WTC11 (cell line): ENCODE measurements at places on chromosomes 11 and 22. TPM values are rescaled to one million over a fixed set of nuclear protein-coding genes. Genes with fewer than 3 reads are reported as not detected.

The ADSL gene
- 133 to 154 TPM (median 136 TPM) in 3 replicates for total RNA-seq

The MUC6 gene
- total RNA-seq, result 0.05 to 0.13 TPM (median 0.07 TPM) in 3 replicates

The FZD4 gene
- 7.7 to 9.8 TPM (median 9.2 TPM) in 3 replicates for total RNA-seq

GRCh38 chr22:45631140-45631840 is 40.3 kb upstream of the ATXN10 start:
- no peaks in the 10 kb centered on the region for H3K36me3 ChIP-seq
- DNase-seq, result peak; percentile 75
- H3K27ac ChIP-seq, result peak overlapping the region; percentile 74; the same call in 1 of the 2 replicates
- H3K4me1 ChIP-seq, result peaks cover 59% of the 10 kb centered on the region
- H3K4me3 ChIP-seq, result peak overlapping the region; percentile 33
- H3K27me3 ChIP-seq, result peaks cover 14% of the 10 kb centered on the region

- H3K4me1 ChIP-seq, result peaks cover 34% of the 10 kb centered on the region
- peak; percentile 76 for DNase-seq
- no peak overlapping the region for H3K27ac ChIP-seq
- no peak overlapping the region for H3K4me3 ChIP-seq
- H3K27me3 ChIP-seq, result peaks cover 55% of the 10 kb centered on the region
- H3K36me3 ChIP-seq, result no peaks in the 10 kb centered on the region
Observed at GRCh38 chr22:26172389-26172990, 3.2 kb downstream of the SEZ6L start.

GRCh38 chr22:37243402-37244113 is 511 bp downstream of the RAC2 start:
- H3K4me1 ChIP-seq, result peaks cover 20% of the 10 kb centered on the region
- peak overlapping the region; percentile 25; the same call in 1 of the 2 replicates for H3K4me3 ChIP-seq
- H3K36me3 ChIP-seq, result no peaks in the 10 kb centered on the region
- no peak overlapping the region for H3K27ac ChIP-seq

DNA sequence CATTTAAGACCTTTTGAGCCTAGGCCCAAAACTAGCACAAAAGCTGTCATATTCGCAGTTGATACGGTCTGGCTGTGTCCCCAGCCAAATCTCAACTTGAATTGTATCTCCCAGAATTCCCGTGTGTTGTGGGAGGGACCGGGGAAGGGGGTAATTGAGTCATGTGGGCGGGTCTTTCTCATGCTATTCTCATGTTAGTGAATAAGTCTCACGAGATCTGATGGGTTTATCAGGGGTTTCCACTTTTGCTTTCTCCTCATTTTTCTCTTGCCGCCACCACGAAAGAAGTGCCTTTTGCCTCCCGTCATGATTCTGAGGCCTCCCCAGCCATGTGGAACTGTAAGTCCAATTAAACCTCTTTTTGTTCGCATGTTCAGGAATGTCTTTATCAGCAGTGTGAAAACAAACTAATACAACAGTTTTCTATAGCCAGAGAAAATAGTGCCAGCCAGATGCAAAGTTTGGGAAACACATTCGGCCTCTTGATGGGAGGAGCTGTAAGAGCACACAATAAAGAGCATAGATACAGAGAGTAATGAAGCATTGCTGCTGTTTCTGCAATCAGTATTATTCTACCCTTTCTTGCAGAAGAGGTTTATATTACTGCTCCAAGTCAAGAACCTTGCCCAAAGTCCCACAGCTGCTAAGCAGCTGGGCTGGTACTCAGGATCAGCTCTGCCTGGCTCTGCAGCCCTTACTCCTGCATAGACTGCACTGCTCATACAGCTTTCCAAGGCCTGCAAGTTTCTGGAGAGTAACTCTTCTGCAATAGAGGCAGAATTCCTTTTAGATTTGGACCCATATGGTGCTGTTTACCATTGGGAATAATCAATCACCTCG is 2.0 kb upstream of the ZNF195 start:
- peaks cover 51% of the 10 kb centered on the region for H3K4me1 ChIP-seq
- peak overlapping the region; percentile 99 for H3K4me3 ChIP-seq
- H3K27ac ChIP-seq, result peak overlapping the region; percentile 96
- peaks cover 68% of the 10 kb centered on the region for H3K36me3 ChIP-seq
- no peaks in the 10 kb centered on the region; the same call in 1 of the 2 replicates for H3K27me3 ChIP-seq
- DNase-seq, result peak; percentile 67

GRCh38 chr22:46185283-46185682 is 35.0 kb downstream of the PPARA start:
- no peaks in the 10 kb centered on the region for H3K4me1 ChIP-seq
- peaks cover 34% of the 10 kb centered on the region for H3K36me3 ChIP-seq
- peaks cover 4% of the 10 kb centered on the region; the same call in 1 of the 2 replicates for H3K27me3 ChIP-seq
- DNase-seq, result no peak
- no peak overlapping the region for H3K27ac ChIP-seq

DNA sequence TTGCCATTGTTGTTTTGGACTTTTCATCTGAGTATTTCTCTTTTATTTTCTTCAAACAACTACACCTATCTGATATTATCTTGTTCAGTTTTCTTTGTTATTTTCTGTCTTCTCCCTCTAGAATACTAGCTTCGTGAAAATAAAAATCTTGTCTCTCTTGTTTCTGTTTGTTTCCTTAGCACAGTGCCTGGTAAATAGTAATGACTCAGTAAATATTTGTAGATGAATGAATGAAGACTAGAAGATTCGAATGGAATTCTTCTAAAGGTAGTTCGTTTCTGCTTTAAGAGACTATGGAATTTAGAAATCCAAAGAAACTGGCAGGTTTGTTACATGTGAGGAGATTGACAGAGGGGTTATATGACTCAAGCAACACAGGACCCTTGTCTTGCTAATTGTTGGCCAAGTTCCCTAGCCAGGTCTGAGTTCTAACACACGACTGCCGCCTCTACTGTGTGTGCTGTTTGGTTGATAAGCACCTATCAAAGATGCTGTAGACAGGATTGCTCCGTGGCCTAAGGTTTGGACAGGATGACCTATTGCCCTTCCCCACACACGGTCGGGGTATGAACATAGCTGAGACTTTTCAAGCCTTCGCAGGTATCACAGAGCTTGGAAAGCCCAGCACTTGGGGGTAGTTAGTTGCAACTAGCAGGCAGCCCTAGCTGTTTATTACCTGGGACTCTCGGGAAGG is 831 bp upstream of the TMEM135 start:
- DNase-seq, result peak; percentile 13
- H3K27ac ChIP-seq, result peak overlapping the region; percentile 61
- no peaks in the 10 kb centered on the region for H3K36me3 ChIP-seq
- no peaks in the 10 kb centered on the region for H3K27me3 ChIP-seq
- H3K4me1 ChIP-seq, result peaks cover 60% of the 10 kb centered on the region

- no peak overlapping the region for H3K27ac ChIP-seq
- H3K4me1 ChIP-seq, result peaks cover 9% of the 10 kb centered on the region
- peaks cover 10% of the 10 kb centered on the region; the same call in 1 of the 2 replicates for H3K27me3 ChIP-seq
- H3K36me3 ChIP-seq, result no peaks in the 10 kb centered on the region; the same call in 1 of the 2 replicates
- no peak for DNase-seq
Observed at GRCh38 chr22:19674129-19674928, 40.0 kb upstream of the SEPTIN5 start.

- no peak for DNase-seq
- H3K27me3 ChIP-seq, result peaks cover 67% of the 10 kb centered on the region
- no peaks in the 10 kb centered on the region for H3K4me1 ChIP-seq
- H3K36me3 ChIP-seq, result no peaks in the 10 kb centered on the region
- H3K4me3 ChIP-seq, result no peak overlapping the region
Observed at GRCh38 chr11:2585566-2586086, 114.2 kb downstream of the KCNQ1OT1 start.

GRCh38 chr22:31818481-31819392 is 64.9 kb downstream of the DEPDC5 start:
- peak; percentile 18 for DNase-seq
- H3K4me1 ChIP-seq, result no peaks in the 10 kb centered on the region
- no peak overlapping the region for H3K27ac ChIP-seq
- H3K36me3 ChIP-seq, result peaks cover 68% of the 10 kb centered on the region

DNA sequence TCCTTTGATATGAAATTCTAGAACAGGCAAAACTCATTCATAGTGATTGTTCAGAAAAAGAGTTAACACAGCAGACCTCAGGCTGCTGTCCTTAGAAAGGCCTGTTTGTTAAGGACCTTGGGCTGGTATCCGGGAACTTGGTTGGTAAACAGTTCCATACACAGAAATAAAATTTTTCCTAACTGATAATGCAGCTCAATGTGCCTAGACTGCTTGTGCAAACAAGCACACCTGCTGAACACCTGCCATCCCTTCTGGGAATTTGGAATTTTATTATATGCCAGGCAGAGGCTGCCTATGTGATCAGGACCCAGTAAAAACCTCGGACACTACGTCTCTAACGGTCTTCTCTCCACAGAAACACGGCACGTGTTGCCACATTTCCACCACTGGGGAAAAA is 11.5 kb downstream of the THAP12 start:
- no peaks in the 10 kb centered on the region for H3K27me3 ChIP-seq
- H3K27ac ChIP-seq, result no peak overlapping the region
- DNase-seq, result no peak
- 0 out of 2 replicates have a peak, but pooled peaks cover 1% of the 10 kb centered on the region for H3K36me3 ChIP-seq
- peaks cover 8% of the 10 kb centered on the region for H3K4me1 ChIP-seq
- H3K4me3 ChIP-seq, result no peak overlapping the region
